NCI-H2081 (cell line): ENCODE measurements at places on chromosomes 2 and 18.
A peak's percentile ranks its signal among the peaks of the same experiment; 100 is the strongest.

DNA sequence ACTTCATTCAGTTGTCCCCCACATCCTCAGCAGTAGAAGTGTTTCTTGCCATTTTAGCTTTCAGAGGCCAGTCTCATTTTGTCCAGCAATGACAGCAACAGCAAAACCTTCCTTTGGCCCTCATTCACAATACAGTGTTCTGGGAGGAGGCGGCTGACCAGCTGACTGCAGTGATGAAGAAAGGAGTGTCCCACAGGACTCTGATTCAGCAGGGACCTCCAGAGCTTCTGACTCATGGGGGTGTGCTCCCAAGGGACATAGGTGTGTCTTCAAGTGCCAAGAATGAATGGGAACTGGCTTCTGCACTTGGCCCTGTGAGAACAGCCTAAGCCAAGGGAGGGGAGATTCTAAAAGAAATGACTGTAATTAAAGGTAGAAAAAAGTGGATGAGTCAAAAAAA lies 147.0 kb upstream of the PELI1 start:
- DNase-seq = no peak

- peak; percentile 51 for DNase-seq
Measured at GRCh38 chr2:8761529-8762164, 75.8 kb downstream of the KIDINS220 start.

DNA sequence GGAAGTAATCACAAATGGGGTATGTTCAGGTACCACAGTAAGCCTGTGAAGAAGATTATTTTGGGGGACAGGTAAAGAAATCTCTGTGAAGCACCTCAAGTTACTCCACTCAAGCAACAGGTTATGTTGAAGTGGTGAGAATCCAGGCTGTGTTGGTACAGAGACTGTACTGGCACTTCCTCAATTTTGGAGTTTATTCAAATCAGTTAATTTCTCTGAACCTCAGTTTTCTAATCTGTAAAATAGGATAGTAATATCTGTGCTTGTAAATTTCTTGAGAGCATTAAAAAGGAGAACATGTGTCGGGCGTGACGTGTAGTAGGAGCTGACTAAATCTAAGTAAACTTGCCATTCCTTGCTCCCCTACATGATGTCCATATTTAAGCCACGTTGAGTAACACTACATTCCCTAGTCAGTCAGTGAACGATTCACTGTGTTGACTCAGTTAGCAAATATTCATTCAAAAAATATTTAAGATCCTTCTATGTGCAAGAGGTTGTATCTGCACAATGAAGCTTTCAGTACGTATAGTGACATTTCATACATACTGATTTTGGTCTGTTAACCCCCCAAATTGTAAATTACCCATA lies 504.2 kb downstream of the ZEB2 start:
- no peak for DNase-seq

DNA sequence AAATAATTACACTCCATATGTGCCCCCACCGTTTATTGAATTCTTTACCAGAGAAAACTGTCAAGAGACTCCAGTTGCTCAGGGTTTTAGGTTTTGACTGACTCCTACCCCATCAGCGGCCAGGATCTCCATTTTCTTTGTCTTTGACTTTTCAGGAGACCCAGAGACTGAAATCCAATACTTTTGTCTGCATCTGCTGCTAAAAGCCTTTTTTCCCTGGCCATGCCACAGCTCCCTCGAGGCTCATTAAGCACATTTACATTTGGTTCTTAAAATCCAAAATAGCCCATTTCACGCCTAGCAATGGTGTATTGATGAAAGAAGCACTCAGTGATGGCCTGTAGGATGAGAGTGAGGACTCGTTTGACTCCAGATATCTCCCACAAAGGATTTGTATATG lies 332.6 kb upstream of the ACVR2A start:
- no peak for DNase-seq

DNA sequence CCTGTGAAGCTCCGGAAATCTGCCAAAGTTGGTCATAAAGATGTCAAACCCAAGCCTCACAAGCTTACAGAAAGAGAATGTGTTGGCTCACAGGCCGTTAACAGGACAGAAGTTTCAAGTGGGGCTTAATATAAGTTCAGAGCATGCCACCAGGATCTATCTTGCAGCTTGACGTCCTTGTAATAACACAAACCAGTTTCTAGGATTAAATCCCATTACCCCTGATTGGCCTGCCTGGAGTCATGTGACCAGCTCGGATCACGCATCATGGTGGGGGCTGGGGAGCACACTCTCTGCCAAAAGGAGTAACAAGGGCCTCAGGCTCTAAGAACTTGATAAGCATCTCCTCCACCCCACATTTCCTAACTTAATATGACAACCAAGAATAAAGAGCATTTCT lies 38.9 kb upstream of the SCG2 start:
- DNase-seq = peak; percentile 43

GRCh38 chr18:62450546-62451410 lies 72.0 kb upstream of the ZCCHC2 start:
- DNase-seq = peak; percentile 6

DNA sequence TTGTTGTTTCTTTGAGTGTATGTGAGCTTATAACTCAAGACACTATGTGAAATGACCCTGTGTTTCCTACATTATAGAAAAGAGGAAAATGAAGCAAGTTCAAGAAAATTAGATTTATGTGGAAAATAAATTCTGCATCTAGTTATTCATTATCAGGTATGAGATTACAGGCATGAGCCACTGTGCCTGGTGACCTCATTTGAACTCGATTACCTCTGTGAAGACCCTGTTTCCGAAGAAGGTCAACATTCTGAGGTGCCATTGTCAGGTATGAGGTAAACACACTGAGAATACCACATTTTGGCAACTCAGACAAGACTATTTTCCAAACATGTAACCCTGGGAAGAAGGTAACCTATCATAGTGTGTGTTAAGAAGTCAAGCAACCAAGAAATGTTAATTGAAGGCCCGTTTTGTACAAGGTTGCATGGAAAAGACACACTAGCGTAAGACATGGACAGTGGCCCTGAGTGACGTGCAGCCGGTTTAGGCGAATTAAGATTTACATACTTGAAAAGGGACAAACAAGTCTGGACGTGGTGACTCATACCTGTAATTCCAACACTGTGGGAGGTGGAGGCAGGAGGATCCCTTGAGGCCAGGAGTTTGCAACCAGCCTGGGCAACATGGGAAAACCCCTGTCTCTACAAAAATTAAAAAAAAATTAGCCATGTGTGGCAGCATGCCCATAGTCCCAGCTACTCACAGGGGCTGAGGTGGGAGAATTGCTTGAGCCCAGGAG lies 186.6 kb downstream of the NEDD4L start:
- no peak for DNase-seq

DNA sequence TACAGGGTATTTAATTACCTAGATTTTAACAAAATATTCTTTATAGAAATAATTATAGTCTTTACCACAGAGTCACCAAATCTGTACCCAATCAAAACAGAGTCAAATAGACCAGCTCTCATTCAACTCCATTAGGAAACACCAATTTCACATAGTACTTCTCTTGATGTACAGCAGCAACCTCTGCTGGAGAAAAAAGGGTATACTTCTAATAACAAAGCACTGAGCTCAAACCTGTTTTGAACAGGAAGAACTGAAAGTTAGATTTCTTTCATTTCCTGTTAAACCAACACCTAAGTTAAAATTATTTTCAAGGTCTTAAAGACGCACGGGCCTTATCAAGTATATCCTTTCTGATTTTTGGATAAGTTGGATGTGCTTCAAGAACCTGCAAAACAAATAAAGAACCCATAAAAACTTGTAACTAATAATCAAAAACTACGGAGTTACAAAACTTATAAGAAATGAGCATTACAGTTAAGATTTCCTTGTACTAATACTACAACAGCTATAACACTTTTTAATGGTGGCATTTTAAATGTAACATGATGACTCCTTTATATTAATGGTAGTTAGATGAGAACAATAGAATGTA lies 79.0 kb downstream of the TTC21B start:
- DNase-seq = peak; percentile 76

DNA sequence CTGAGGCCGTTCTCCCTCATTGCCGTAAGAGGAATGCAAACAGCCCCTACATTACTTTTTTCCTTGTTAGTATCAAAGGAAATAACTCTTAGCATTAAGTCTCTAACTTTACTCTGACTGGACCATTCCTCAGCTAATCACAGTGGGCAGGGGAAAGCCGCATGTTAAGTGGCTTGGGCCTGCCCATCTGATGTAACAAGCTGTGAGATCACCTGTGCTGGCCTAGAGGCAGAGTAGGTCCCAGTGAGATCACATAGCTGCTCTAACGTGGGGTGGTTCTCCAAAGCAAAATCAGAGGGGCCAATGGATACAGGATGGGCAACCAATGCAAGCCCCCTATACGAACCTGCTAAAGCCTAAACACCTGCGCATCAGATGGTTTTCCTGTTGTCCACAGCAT lies 5.9 kb upstream of the MOCOS start:
- DNase-seq = no peak

GRCh38 chr2:179584760-179585159 lies 276.7 kb downstream of the ZNF385B start:
- DNase-seq = no peak

DNA sequence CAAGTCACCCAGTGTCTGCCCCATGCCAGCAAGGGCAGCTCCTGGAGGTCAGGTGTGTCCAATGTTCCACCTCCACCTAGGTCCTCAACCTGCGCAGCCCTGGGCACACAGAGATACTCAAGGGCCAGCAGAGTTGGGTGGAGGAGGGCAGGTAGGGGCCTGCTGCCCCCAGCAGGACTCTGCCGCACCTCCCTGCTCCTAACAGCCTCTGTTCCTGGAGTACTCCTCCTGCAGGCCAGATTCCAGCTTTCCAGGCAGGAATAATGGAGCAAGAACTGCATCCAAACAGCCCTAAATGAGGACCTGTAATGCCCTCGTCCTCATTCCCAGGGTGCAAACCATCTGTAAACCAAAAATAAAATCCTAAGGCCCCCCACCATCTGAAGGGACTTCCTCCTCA lies 44.4 kb upstream of the ACAA2 start:
- DNase-seq = no peak

GRCh38 chr2:5986801-5987787 lies 294.9 kb downstream of the SOX11 start:
- no peak for DNase-seq

- no peak for DNase-seq
Measured at GRCh38 chr2:20309001-20309400, 41.6 kb downstream of the PUM2 start.

- peak; percentile 57 for DNase-seq
Measured at GRCh38 chr2:60641811-60642788, 88.6 kb upstream of the BCL11A start.

- DNase-seq = no peak
Measured at GRCh38 chr2:157819761-157820160, 56.4 kb downstream of the ACVR1 start.

DNA sequence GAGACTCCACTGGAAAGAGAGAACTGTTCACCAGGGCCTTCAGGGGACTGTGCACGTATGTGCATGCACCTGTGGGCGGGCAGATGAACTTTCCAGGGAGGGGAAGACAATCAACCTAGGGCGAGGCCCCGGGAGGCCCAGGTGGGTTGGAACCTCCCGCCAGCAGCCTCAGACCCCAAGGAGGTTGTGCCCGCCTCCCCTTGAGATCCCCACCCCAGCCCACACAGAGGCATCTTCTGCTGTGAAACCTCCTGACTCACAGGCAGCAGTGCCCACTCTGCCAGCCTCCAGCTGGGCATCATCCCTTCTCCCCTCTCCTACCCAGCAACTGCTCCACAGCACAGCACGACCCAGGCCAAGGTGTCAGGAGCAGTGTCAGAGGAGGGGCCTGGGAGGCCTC lies 54.4 kb downstream of the FAM178B start:
- peak; percentile 18 for DNase-seq

DNA sequence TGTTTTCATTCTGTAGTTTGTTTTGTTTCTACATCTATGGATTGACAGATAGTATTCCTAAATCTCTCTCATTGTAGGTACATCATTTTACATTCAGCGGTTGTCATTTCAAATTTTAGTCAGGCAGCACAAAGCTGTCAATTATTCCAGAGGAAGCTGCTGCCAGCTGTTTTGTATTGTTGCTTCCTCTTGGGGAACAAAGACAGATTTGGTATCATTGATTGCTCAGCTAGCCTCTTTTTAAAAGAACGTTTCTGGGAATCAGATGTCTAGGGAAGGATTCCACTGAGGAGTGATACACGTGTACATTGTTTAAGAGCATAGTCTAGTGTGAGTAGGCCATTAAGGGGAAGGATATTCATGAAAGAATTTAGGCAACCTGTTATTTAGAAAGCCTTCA lies 145.8 kb downstream of the AGPS start:
- peak; percentile 40 for DNase-seq

DNA sequence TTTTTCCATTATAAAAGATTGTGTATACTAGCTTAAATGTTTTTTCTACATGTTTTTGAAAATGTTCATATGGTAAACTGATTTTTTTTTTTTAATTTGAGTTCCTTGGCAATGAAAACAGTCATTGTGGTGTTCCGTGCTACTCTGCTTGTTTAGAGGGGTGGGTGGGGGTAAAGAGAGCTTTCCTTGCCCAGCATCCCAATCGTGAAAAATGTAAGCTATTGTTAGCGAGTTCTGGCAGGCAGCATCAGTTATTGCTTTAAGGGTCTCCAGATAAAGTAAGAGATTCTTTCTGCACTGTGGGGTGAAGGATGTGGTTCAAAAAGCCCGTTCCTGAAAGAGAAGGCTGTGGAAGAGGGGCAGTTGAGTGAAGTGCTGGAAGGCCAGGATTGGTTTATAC lies 118.4 kb downstream of the TANC1 start:
- no peak for DNase-seq

- no peak for DNase-seq
Measured at GRCh38 chr2:67341012-67341318, 56.2 kb upstream of the ETAA1 start.

GRCh38 chr2:226913641-226914040 lies 77.8 kb downstream of the RHBDD1 start:
- no peak for DNase-seq

DNA sequence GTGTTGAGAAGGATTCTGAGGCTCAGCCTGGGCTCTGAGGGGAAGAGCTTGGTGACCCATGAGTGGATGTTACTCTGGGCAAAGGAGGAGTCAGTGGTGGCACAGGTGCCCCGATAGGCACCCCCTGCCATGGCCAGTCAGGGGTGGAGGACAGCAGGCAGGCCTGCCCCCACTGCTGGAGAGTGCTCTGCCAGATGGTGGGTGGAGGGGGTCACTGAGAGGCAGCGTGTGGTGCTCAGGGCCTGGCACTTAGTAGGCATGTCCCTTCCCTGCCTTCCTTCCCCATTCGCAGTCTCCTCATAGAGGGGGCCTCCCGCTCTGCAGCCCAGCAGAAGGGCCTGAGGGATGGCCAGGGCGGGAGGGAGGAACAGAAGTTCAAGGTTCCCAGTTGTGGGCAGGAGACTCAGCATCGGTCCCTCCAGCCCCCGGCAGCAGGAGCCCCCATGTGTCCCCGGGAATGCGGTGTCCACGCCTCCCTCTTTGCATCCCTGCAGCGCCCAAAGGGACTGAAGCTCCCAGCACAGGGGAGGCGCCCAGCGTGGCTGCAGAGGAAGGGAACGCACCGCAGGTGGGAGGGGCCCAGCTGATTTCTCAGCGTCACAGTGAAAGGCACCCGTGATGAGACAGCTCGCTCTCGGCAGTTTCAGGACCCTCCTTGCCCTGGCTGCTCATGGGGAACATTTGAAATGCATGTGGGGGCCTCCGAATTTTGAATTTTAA lies 5.7 kb upstream of the SNED1 start:
- no peak for DNase-seq

GRCh38 chr2:47782381-47782670 lies 619 bp upstream of the MSH6 start:
- no peak for DNase-seq

GRCh38 chr2:219439506-219439905 lies 4.9 kb downstream of the SPEG start:
- DNase-seq = no peak
